Cortex of kidney (tissue), 1 donor: ENCODE measurements at places on chromosomes 5 and 9.

DNA sequence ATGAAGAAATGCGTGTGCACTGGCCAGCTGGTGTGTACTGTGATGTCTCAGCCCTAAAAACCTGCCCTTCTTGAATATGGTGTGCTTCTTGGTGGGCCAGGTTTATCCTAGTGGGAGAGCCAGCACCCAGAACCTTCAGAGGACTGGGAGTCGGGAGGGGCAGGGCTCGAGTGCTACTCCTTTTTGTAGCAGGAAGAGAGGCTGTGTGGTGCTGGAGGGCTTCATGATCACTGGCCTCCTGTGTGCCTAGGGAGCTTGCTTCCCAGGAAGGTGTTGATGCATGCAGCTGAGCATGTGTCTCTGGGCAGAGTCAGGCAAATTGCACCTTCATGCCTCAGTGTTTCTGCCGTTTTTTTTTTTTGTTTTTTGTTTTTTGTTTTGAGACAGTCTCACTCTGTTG, 20.0 kb downstream of the PHF2 start:
- DNase-seq, result no peak

- DNase-seq, result no peak
Measured at GRCh38 chr5:96909435-96909834, 26.4 kb upstream of the LNPEP start.

DNA sequence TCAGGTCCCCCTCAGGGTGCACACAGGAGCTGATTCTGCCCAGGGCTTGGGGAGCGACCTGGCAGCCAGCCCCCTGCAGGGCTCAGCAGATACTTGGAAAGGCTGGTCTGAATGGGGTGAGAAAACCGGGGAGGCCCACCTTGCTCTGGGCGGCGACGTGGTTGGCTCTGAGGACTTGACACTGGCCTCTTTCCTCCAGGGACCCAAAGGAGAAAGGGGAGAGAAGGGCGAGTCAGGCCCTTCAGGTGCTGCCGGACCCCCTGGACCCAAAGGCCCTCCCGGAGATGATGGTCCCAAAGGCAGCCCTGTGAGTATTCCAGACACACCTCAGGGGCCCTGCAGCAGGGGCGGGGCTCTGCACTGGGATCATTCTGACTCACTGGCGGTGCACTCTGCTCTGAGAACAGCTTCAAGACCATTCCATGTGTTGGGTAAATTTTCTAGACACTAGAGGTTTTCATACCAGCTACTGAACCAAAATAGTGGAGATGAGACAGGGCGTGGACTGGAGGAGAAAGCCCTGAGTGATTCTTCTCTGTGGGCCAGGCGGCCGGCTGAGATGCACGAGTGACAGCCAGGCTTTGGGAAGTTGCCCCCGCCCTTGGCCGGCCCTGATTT, 65.9 kb upstream of the FCN2 start:
- no peak for DNase-seq

GRCh38 chr5:31148959-31149475, 44.5 kb upstream of the CDH6 start:
- no peak for DNase-seq

DNA sequence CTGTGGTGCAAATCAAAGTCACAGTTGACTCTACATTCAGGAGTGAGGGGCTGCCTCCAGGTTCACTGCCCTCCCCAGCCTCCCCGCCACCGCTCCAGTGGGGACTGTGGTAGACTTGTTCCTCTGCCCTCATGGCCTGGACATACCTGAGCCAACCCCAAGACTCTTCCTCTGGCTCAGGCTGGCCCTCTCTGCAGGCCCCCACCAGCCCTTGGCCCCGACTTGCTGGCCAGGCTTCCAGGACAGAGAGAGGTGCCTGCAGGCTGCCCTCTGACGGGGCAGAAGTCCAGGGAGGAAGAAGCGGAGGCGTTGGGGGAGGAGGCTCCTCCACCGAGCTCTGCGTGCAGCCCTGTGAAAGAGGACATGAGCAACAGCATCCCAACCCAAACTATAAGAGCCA, 2.8 kb upstream of the SARDH start:
- DNase-seq, result no peak

DNA sequence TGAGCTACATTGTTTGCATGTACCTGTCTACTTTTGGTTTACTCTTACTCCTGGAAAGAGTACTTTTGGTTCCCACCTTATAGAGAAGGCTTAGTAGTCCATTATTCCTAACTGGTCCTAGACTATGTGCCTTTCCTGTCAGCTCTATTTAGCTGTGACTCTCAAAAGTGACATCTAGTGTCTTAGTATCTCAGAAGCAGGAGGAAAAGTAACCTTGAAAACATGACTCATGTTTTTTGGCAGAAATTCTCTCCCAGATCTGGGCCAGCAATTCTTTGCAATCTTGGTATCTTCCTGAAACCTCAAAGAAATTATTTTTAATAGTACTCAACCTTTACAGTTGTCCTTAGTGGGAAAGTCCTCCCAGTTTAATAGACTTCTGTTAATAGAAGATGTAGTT, 691.7 kb upstream of the SEMA6A start:
- DNase-seq, result no peak

DNA sequence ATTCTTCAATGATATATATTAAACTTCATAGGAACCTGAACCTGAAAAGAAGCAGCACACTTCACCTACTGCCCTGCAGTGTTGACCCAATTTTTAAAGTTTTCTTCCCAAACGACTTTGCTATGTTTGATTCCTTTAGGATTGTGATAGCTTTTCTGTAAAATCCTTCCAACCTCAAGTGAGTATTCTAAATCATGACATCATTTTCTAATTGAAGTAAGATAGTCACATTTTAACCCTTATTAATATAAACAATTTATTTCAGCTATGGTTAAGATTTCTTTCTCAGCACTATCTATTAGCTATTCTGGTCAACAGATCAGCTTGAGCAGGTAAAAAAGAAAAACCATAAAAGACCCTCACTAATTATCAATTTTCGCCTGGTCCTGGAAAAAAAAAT, 162.0 kb downstream of the SMARCA2 start:
- DNase-seq, result no peak

DNA sequence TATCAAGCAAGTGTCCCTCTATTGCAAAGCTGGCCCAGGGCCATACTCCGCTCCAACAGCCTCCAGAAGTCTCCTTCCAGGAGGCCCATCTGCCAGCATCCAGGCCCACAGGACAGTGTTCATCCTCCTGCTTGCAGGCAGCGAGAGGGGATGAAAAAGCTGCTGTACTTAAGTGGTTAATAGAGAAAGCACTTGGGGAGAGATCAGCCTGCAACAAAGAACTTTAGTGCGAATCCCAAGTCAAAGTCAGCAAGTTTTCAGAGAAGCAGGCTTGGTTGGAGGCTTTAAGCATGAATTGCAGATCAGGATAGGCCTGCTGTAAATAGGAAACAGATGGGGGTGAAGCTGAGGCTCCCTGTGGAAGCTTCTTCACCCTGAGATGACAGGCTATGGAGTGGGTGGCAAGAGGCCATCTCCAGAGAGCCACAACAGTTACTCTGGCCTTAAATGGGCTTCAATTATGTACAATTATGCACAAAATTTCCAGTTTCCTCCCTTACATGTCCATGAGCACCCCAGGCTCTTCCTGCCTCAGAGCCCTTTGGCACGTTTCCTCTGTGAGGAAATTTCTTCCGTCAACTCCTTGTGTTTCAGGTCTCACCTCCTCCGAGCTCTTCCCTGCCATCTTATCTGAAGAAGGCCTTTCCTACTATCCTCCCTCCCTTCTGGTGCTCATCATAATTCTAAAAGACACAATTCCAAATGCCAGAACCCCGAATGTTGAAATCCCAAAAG, 98.0 kb upstream of the NR3C1 start:
- DNase-seq, result no peak

DNA sequence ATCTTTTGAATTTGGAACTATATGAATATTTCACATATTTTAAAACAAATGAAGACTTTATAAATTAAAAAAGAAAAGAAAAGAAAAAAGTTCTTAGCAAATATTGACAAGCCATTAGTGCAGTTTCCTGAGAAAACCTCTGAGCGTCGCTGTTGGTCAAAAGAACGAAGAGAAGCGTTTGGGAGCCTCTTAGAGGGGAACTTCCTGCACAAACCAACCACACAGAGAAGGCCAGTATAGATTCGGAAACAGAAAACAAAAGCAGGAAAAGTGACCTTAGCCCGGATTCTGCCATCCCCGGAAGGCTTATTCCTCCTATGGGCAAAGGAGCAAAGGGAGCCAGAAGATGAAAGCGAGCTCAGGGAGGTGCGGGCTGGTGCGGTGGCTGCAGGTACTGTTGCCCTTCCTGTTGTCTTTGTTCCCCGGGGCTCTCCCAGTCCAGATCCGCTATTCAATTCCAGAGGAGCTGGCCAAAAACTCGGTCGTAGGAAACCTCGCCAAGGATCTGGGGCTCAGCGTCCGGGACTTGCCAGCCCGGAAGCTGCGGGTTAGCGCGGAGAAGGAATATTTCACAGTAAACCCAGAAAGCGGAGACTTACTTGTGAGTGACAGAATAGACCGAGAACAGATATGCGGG, at the start of gene PCDHGB2:
Gene PCDHGB2 (plus strand): TSS at position 205 of the 637 bp plus-strand sequence. CDS start 142 bp downstream, at position 347.
- no peak for DNase-seq

DNA sequence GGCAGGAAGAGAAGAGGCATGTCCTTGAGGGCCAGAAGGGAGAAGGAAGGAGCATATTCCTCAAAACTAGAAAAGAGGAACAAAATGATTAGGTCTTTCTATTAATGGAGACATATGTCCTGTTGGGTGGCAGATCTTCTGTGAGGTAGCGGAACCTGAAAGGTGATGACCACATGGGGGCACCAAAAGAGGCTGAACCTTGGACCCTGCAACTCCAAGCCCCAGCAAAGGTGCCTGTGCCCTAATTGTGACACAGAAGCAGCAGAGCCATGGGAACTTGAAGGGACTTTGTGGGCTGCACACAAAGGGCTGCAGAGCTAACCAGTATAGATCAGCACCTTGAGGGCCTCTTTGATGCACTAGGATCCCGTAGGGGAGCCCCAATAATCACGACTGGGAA, 158.0 kb downstream of the BAAT start:
- no peak for DNase-seq

DNA sequence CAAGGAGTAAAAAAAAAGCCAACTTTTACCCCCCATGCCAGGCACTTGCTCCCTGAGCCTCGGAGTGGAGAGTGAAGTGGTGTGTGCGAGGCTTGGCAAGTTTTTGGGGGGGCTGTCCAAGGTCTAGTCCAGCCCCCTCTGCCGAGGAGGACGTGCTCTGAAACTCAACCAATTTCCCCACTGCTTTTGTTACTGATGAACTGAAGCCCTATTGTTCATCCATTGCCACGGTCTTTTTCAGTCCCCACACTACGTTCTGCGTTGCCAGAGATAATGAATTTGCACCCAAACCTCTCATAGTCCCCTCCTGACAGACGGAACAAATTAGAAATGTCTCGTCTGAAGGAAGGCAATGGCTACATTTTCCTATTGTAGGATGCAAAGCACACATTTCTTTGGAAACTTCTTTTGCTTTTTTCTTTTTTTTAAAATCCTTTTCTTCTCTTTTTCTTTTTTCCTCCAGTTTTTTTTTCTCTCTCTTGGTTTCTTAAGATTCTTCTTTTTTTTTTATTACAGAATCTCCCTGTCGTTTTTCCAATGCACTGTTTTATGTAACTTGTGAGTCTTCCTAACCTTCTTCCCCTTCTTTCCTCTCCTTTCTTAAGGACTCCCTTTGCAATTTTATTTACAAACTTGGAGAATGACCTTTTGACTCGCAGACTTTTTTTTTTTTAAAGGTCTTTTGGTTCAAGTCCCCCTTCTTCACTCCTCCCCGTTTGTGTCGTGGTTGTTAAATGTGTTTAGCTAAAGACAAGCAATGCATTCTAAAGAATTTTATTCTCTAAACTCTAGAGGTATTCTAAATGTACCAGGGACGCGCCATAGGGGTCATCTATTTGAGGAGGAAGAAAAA, 209.5 kb downstream of the MEF2C start:
- no peak for DNase-seq

DNA sequence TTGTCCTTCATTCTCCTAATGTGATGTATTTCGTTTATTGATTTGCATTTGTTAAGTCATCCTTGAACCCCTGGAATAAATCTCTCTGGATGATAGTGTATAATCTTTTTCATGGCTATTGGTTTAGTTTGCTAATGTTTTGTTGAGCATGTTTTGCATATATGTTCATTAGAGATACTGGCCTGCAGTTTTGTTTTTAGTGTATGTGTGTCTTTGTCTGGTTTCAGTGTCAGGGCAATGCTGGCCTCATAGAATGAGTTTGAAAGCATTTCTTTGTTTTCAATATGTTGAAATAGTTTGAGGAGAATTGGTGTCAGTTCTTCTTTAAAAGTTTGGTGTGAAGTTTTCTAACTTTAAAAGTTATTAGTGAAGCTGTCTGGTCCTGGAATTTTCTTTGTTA, 149.6 kb upstream of the ATP10B start:
- no peak for DNase-seq

DNA sequence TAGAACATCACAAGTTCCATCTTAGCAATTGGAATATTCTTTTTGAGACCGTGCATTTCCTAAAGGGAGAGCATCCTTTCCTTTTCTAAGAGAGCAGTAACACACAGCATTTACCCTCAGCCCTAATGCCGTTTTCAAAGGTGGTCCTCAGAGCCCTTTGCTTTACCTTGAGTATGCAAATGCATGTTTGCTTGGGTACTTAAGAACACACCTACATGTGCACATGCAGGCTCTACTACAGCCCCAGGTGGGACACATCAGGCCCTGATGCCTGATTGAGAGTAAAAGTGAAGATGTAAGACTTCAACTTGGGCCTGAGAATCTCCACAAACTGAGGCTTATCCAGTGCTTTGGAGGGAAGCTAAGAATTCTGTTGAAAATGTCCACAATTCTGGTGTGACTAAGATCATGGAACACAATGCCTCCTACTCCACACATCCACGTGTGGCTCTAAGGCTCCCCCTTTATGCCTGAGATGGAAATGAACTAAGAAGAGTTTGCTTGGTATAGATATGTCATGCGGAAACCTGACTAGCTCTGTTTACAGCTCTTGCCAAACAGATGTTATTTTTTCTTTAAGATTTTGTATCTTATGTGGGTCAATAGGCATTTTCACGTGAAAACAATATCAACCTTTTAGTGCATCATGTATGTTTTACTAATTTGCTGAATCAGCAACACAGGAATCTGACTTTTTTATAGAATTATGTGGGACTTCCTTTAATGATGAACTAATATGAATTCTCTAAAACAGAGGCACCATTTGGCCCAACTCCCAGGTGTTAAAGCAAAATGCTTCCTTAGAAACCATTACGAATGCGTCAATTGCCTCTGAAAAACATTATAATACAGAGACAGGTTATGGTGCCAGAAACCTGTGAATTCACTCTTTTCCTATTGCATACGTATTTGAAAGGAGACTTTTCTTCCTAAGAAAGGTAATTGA, 48.9 kb upstream of the SLC2A8 start:
- DNase-seq, result no peak

GRCh38 chr5:133048993-133049725, 2.7 kb upstream of the HSPA4 start:
- DNase-seq, result no peak

DNA sequence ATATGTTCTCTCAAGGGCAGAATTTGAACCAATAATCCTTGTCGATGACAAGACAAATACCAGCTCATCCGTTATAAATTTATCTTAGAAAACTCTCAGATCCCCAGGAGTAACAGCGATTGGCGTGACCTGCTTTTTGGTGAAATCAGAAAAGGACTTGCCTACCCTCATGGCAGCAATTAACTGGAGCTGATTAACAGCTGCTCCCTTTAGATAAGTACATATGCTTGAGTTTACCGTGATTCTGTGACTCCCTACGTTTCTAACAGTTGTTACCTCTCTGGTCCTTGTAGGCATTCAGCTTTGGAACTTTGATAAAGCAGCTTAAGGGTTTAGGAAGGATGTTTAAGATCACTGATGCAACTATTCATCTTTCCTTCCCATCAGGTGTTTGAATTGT, 2.6 kb downstream of the INVS start:
- no peak for DNase-seq
